ENCODE measurements at places on chromosomes 6 and 20.

DNA sequence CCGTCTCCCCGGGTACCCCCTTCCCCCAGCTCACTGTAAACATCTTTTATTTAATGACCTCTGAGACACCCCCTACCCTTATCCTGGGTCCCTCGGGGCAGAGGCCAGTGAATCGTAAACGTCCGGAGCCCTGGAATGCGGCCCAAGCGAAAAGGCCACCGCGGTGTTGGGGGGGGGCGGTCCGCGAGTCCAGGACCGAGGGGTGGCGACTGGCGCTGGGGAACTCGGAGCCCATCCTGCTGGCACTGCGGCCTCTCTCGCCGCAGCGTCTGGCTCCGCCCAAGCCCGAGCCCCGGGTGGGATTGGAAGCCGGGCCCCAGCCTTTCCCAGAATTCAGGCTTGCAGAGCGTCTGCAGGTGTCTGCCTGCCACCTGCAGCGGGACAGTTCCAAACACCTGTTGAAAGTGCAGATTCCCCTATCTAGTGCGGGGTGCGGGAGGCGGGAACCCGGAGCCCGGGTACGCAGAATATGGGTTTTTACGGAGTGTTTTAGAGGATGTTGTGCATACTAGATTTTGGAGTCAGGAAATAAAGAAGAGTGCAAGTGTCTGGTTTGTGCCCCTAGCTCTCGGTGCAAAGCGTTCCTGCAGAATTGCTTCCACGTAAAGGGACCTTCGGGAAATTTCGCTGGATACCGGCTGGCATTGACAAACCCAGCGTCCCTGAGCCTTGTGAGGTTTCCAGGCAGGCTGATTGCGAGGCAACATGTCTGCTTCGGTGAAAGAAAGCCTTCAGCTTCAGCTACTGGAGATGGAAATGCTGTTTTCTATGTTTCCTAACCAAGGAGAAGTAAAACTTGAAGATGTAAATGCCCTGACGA is 800 bp downstream of the RWDD2A start:
- no peak for DNase-seq

DNA sequence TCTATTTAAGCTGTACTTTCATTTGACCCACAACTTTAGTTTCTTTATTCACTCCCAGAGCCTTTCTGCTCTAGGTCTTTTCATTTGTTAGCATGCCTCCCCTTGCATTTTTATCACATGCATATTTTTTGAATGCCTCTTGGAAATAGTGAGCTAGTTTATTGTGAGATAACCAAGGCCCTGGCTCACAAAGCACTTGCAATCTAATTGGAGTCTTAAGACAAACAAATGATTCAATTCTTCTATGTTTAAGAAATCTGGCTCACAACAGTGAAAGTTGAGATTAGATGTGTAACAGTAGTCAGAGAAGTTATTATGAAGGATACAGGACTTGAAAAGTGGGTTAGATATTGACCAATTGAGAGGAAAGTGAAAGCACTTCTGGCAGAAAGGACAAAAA is 173.4 kb downstream of the MOXD1 start:
- DNase-seq, result no peak

GRCh38 chr6:144480473-144480872 is 195.3 kb downstream of the UTRN start:
- DNase-seq, result peak; percentile 22

DNA sequence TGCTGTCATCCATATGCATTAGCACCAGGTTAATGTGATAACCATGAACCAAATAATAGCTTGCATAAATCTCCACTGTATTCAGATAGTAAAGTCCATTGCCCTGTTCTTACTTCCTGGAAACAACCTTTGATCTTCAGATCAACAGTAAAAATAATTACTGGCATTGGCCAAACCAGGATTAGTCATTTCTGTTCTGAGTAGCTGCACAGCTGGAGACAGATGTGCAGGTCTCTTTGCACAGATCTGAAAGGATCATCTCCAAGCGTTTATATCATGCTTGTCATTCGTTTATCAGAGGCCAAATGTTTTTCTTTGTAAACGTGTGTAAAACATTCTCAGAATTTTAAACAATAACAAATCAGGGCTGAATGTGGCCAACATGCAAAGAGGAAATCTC is 134.4 kb upstream of the HMGCLL1 start:
- DNase-seq, result peak; percentile 24

- peak; percentile 53 for DNase-seq
These were observed 254.1 kb downstream of the PRL start for GRCh38 chr6:22042706-22043105.

DNA sequence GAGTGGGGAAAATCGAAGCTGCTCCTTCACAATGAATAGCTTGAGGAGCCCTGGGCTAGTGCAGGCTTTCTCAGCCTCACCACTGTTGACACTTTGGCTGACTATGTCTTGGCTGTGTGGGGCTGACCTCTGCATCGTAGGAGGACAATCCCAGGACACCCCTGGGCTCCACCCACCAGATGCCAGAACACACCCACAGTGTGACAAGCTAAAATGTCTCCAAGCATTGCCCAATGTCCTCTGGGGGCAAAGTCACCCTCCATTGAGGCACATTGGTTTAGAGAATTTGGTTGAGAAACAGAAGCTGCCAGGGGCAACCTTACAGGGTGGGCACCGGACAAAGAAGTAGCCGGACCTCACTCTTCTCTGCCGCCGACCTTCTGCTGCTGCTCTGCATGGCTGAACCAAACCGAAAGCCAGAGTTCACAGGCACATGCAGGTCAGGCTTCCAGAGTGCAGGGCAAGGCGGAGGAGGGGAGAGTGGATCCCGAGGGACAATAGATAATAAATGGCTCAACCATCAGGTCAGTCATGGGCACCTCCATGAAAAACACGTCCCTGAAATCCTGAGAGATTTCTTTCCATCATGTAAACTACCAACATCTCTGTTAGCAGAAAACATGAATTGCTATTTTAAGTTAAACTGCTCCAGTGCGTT is 189.0 kb downstream of the LRFN2 start:
- DNase-seq, result no peak

- peak; percentile 24 for DNase-seq
These were observed 1418.7 kb downstream of the GRIK2 start for GRCh38 chr6:102812242-102812641.

DNA sequence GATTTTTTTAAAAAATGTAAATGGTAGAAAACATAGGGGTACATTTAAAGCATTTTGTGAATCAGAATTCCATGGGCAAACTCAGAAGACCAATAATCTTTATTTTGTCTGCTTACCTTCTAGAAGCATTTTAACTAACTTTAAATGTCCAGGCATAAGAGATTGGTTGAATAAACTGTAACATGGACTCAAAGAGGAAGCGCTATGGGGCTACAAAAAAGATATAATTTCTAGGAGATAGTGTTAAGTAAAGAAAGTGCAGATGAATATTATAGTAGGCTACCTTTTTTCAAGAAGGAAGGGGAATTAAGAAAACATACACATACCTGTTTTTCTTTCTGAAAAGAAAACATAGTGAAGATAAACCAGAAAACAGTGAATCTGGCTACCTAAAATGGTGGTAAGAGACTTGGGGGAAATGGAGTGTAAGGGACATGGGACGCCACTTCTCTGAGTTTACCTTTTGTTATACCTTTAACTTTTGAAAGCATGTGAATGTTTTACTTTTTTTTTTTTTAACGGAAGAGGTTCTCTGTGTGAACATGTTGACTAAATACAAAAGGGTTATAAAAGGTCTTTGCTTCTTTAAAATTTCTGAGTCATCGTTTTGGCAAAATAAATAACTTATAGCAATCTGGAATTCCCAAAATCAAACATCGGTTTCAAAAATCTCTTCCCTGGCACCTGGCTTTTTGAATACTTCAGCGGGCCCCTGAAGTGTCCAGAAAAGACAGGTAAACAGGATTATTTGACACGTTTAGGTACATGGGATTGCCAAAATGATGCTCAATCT is 133.4 kb downstream of the OR2B2 start:
- DNase-seq, result no peak

DNA sequence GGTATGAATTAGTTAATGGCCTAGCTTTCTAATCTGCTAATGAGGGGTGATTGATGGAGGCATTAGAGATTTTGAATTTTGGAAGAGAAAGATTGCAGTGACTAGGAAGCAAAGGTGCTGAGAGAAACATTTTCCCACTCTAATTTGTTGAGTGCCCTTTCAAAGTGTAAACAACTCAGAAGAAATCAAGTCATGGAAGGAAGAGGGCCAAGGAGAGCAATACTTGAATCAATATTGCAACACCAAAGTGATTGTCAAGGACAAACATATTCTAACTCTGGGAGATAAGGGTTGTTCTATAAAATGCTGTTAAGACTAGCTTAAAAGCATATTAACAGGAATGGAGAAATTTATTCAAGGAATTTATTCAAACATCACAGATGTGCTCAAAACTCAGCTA is 182.7 kb upstream of the FERMT1 start:
- DNase-seq, result no peak

- DNase-seq, result peak; percentile 24
These were observed 119.3 kb downstream of the COL9A1 start for GRCh38 chr6:70183538-70183937.

DNA sequence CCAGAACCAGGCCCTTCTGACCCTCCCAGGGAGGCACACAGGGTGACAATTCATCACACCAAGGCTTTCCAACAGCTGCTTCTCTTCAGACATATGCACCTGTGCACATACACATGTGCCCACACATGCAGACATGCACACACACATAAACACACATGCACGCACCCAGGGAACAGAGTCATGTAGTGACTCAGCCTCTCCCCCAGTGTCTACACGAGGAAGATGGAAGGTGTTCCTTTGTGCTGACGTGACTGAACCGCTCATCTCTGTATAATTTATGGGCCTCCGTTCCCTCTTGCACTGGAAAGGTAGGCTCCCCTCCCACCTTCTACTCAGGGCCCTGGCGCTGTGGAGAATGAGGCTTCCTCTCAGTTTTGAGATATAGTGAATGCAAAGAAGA is 23.8 kb upstream of the PLEKHG1 start:
- no peak for DNase-seq

Measured in fibroblast of upper back skin (primary cell).